Left cardiac atrium (tissue), 4 donors: ENCODE measurements at places on chromosomes 13 and 19. TPM values are rescaled to one million over a fixed set of nuclear protein-coding genes. Genes with fewer than 3 reads are reported as not detected.

DNA sequence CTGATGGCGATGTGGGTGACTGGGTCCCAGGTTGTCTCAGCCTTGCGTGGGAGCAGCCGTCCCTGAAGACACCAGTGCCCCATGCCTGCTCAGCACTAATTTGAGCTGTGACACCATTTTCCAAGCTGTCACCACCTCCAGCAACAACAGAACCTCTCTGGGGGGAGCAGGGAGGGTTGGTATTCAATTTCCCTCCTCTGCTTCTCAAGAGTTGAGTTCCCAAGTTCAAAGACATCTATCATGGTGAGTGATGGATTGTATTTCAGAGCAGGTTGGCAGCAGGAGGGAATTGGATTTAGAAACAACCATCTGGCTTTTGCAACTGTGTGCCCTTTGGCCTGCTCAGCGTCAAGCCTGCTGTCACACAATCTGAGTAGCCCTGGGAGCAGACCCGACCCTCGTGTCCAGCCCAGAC is 46.9 kb upstream of the UQCRFS1 start:
- DNase-seq, result no peak

GRCh38 chr13:100156788-100157187 is 67.9 kb downstream of the PCCA start:
- no peak for DNase-seq

GRCh38 chr13:71643448-71643860 is 223.6 kb downstream of the DACH1 start:
- no peak for DNase-seq

DNA sequence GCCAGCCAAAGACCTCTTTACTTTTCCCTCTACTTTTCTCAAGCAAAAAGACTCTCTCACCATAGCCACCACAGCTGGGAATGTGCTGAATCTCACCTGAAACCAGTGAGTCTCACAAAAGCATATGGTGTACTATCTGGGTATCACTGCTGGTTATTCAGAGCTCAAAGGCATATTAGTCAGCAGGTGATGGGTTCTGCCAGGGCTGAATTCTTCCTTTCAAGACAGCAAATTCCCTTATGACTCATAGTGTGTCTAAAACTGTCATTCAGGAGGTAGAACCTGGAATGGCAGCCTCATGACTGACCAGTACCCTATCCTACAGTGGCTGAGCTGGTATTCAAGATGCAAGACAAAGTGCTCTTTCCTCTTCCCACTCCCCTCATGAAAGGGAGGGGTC is 2859.1 kb downstream of the PCDH9 start:
- no peak for DNase-seq

GRCh38 chr19:33426621-33427361 is 53.3 kb downstream of the CEBPG start:
- peak; percentile 5 for DNase-seq

DNA sequence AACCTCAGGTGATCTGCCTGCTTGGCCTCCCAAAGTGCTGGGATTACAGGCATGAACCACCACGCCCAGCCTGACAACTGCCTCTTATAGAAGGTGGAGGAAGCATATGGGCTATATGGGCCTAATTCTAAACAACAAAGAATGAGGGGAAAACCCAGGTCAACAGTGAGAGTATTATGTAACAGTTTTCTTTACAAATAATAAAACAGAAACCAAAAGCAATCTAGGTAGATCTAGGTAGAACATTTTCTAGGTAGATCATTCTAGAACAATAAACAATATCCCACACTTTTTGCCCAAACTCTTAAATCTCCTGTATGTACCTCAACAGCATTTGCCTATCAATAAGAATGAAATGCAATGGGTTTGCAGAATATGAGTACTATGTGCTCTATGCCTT is 267.4 kb downstream of the ABCC4 start:
- DNase-seq, result no peak

DNA sequence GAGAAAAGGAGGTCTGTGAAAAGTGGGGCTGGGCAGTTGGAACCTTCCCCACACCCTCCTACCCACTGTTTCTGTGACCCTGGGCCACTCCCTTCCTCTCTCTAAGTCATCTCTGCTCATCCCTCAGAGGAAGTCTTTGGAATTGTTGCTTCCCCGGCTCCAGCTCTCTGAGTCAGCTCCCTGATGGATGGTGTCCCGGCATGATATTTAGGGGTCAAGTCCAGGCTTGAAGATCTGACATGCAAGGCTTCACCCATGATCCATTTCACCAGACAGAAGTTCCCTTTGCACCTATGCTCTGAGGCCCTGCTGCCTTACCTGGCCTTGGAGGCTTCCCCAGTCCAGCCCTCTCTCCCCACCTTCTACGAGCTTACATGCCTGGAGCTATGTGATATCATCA is 13.3 kb downstream of the EXOC3L2 start:
- no peak for DNase-seq

DNA sequence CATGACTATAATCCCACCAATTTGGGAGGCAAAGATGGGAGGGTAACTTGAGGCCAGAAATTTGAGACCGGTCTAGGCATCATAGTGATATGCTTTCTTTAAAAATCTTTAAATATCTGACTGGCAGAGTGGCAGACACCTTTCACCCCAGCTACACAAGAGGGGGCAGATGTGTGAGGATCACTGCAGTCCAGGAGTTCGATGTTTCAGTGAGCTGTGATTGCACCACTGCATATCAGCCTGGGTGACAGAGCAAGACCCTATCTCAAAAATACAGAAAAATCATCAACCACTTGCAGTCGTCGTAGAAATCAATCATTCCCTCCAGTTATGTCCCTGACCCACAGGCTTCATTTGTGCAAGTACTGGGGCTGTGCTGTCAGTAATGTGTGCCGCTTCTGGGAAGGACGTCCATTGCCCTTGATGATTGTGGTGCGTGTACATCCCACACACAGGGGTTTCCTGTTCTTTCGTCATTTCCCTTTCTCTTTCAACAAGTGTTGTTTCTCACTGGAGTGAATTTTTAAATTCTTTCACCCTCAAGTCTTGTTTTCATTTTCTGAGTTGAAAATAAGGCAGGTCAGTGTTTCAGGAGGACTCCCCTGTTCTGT is 1.4 kb downstream of the LGALS14 start:
- DNase-seq, result no peak

GRCh38 chr19:46860846-46861690 is at the start of gene ARHGAP35:
ARHGAP35 (plus strand) TSS chr19:46860997; CDS start chr19:46918676, 57,679 bp downstream.
- DNase-seq, result no peak

GRCh38 chr13:28451482-28452217 is 43.3 kb downstream of the FLT1 start:
- DNase-seq, result no peak

DNA sequence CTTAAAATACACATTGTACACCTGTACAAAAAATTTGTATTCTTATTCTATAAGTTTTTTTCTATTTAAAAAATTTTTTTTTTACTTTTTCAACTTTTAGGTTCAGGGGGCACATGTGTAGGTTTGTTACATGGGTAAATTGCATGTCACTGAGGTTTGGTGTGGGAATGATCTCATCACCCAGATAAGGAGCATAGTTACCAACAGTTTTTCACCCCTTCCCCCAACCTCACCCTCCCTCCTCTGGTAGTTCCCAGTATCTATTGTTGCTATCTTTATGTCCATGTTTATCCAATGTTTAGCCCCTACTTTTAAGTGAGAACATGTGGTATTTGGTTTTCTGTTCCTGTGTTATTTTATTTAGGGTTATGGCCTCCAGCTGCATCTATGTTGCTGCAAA is 89.9 kb downstream of the CDK8 start:
- no peak for DNase-seq

- DNase-seq, result no peak
Observed at GRCh38 chr13:79645569-79645968, 164.6 kb downstream of the NDFIP2 start.

- DNase-seq, result no peak
Observed at GRCh38 chr13:45875951-45876350, 24.4 kb upstream of the SIAH3 start.

- DNase-seq, result no peak
Observed at GRCh38 chr19:41194157-41194552, 1.1 kb downstream of the CYP2S1 start.

The ZNF563 gene
- total RNA-seq, result 3.8 TPM

The ATP1A3 gene
- total RNA-seq, result 274 TPM

The USHBP1 gene
- 6.5 TPM for total RNA-seq

The GADD45GIP1 gene
- total RNA-seq, result 25.5 TPM

The KLK3 gene
- not detected for total RNA-seq

The ZNF136 gene
- total RNA-seq, result 5.0 TPM
